ENCODE measurements at places on chromosomes 5 and 9. TPM values are rescaled to one million over a fixed set of nuclear protein-coding genes. Genes with fewer than 3 reads are reported as not detected.

DNA sequence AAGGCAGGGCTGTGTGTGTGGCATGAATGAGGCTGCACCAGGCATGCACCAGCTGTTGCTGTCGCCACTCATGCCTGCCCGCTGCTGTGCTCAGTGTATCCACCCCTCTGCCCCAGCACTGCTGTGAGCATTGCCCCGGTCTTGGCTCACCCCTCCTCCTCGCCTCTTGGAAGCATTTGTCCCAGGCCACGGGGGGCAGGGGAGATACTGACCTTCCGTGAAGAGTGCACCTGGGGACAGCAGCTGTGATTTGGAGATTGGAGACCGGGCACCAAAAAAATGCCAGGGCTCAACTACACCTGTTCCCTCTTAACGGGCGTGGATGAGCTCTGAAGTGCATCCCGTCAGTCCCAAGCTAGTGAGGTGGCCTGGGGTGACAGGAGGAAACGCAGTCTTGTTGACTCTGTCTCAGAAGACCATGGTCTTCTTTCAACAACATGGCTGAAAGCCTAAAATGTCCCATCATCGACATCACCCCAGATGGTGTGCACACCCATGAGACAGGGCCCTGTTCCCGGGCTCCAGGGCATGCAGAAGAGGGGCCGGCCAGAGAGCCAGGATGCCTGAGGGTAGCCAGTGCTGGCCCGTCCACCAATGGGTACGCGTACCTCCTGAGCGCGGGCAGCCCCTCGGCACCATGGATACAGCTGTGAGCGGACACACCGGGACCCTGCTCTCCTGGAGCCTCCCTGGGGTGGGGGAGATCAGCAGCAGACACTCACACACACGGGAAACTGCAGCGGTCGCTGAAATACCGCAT lies 115.8 kb downstream of the COL5A1 start:
- no peaks in the 10 kb centered on the region for H3K4me1 ChIP-seq
- no peak overlapping the region for H3K27ac ChIP-seq
- no peaks in the 10 kb centered on the region for H3K27me3 ChIP-seq
- no peaks in the 10 kb centered on the region for H3K36me3 ChIP-seq

DNA sequence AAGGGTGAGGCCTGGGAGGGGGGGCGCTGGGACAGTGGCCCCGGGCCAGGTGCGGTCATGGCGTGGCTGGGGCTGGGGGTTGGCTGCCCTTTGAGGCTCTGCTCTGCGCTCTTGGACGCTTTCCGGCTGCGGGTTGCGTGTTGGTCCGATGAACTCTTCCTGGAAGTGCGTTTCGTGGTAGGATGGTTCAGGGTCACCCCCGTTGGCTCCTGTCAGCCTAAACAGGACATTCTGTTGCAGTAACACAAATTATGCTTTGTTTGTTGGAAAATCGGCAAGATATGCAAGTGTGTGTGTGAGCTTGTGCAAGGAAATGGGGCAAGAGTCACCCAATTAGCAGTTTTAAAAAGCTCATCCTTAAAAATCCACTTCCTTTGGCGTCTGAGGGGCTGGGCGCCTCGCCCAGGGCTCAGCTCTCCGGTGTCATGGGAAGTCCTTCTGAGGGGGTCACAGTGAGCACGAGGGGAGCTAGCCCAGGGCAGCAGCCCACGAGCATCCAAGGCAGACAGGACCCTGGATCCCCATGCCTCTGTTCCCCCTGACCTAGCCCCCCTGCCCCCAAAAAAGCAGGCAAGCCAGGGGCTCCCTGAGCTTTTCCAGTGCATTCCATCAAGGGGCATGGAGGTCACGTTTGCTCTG lies 22.2 kb upstream of the RNU6ATAC start:
- no peak for DNase-seq
- no peak overlapping the region for H3K4me3 ChIP-seq
- H3K36me3 ChIP-seq = no peaks in the 10 kb centered on the region
- H3K27ac ChIP-seq = no peak overlapping the region
- H3K27me3 ChIP-seq = no peaks in the 10 kb centered on the region

GRCh38 chr5:74567411-74567995 lies 73.0 kb downstream of the ENC1 start:
- H3K27ac ChIP-seq = no peak overlapping the region
- no peak for DNase-seq
- H3K4me1 ChIP-seq = no peaks in the 10 kb centered on the region
- peaks cover 5% of the 10 kb centered on the region for H3K27me3 ChIP-seq
- H3K4me3 ChIP-seq = no peak overlapping the region
- H3K36me3 ChIP-seq = no peaks in the 10 kb centered on the region

Gene PCDHB6
- not detected for total RNA-seq

GRCh38 chr5:149796030-149796429 lies 65.9 kb downstream of the PPARGC1B start:
- DNase-seq = no peak
- no peak overlapping the region for H3K4me3 ChIP-seq
- no peaks in the 10 kb centered on the region for H3K27me3 ChIP-seq
- H3K36me3 ChIP-seq = no peaks in the 10 kb centered on the region
- no peaks in the 10 kb centered on the region for H3K4me1 ChIP-seq

Gene INVS
- 16.3 TPM for total RNA-seq

DNA sequence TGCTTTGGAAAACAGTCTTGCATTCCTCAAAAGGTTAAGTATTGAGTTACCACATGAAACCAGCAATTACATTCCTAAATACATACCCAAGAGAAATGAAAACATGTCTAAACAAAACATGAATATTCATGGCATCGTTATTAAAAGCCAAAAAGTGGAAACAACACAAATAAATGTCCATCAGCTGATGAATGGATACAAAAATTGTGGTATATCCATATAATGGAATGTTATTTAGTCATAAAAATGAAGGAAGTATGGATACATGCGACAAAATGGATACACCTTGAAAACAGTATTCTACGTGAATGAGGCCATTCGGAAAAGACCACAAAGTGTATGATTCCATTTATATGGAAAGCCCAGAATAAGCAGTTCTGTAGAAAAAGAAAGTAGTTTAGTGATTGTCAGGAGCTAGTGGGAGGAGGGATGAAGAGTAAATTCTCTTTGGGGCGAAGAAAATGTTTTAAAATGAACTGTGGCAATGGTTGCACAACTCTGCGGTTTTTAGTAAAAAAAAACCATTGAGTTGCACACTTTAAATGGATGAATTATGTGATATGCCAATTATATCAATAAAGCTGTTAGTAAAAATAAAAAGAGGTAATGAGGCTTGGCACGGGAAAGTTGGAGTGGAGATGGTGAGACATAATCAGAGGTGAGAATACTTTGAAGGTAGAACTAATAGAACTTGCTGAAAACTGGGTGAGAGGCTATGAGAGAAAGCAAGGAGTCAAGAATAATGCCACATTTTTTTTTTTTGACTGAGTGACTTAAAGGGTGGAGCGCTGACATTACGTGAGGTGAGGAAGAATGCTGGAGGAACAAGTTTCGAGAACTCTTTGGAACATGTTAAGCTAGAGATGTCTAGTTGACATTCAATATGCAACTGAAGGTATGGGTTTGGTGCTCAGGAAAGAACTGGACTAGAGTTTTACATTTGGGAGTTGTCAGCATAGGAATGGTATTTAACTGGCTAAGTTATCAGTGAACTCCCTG lies 194.9 kb upstream of the ZNF608 start:
- H3K36me3 ChIP-seq = peaks cover 1% of the 10 kb centered on the region
- no peak overlapping the region for H3K27ac ChIP-seq
- DNase-seq = no peak

GRCh38 chr5:81898403-81898802 lies 73.4 kb upstream of the ATG10 start:
- H3K27ac ChIP-seq = no peak overlapping the region
- no peaks in the 10 kb centered on the region for H3K27me3 ChIP-seq
- H3K4me3 ChIP-seq = no peak overlapping the region
- no peaks in the 10 kb centered on the region for H3K4me1 ChIP-seq
- H3K36me3 ChIP-seq = peaks cover 1% of the 10 kb centered on the region

DNA sequence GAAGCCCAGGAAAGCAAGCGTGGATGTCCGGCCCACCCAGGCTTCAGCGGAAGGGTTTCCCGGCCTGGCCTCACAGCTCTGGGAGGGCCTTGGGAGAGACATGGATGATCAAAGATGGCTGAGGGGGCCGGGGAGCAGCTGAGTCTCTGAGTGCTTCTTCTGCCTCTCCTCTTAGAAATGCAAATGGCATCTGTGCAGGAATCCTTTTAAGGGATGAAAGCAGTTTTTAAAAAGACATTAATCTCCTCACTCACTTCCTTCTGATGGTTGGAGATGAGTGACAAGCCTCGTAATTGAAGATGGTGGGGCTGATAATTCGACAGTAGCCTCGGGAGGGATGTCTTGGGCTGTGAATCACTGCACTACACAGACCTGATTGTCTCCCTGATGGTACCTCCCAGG lies 24.3 kb upstream of the PITX1 start:
- H3K4me1 ChIP-seq = no peaks in the 10 kb centered on the region
- DNase-seq = no peak
- no peak overlapping the region for H3K27ac ChIP-seq
- peaks cover 20% of the 10 kb centered on the region for H3K27me3 ChIP-seq
- no peaks in the 10 kb centered on the region for H3K36me3 ChIP-seq
- no peak overlapping the region for H3K4me3 ChIP-seq

Gene INSL4
- not detected for total RNA-seq

GRCh38 chr9:99103054-99103895 lies 1.6 kb upstream of the TGFBR1 start:
- no peaks in the 10 kb centered on the region for H3K27me3 ChIP-seq
- peak overlapping the region; percentile 83 for H3K27ac ChIP-seq
- H3K36me3 ChIP-seq = peaks cover 8% of the 10 kb centered on the region
- no peak for DNase-seq

- H3K36me3 ChIP-seq = no peaks in the 10 kb centered on the region
- no peak overlapping the region for H3K27ac ChIP-seq
- peaks cover 10% of the 10 kb centered on the region for H3K4me1 ChIP-seq
- DNase-seq = no peak
- no peaks in the 10 kb centered on the region for H3K27me3 ChIP-seq
Measured at GRCh38 chr9:76744336-76744735, 19.9 kb upstream of the PCA3 start.

GRCh38 chr5:131491749-131492148 lies 143.3 kb downstream of the RAPGEF6 start:
- no peak overlapping the region for H3K27ac ChIP-seq
- no peak overlapping the region for H3K4me3 ChIP-seq
- H3K36me3 ChIP-seq = peaks cover 47% of the 10 kb centered on the region
- H3K4me1 ChIP-seq = peaks cover 11% of the 10 kb centered on the region
- DNase-seq = no peak

DNA sequence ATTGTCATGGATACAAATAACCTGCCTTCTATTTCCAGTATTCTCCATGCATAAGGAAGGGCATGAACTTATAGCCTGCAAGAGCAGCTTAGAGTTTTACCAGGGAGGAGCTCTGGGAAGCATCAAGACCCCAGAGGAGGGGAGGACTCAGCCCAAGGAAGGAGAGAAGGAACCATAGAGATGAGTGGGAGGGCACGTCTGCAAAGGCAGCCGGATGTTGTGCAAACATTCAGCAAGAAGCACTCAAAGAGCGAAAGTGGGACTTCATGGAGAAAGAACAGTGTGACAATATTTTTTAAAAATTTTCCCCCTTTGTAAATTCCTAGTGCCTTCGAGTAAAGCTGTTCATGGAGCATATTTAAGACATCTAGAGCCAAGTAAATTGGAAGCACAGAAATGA lies 270.1 kb upstream of the PTGER4 start:
- peak overlapping the region; percentile 95 for H3K27ac ChIP-seq
- peak; percentile 45 for DNase-seq
- peaks cover 12% of the 10 kb centered on the region for H3K36me3 ChIP-seq
- H3K4me3 ChIP-seq = peak overlapping the region; percentile 74

- H3K4me3 ChIP-seq = no peak overlapping the region
- H3K4me1 ChIP-seq = no peaks in the 10 kb centered on the region
- no peaks in the 10 kb centered on the region for H3K27me3 ChIP-seq
- H3K36me3 ChIP-seq = peaks cover 1% of the 10 kb centered on the region
Measured at GRCh38 chr9:36051317-36051716, 14.6 kb downstream of the RECK start.

- H3K27ac ChIP-seq = no peak overlapping the region
- no peak for DNase-seq
- H3K4me3 ChIP-seq = no peak overlapping the region
- peaks cover 4% of the 10 kb centered on the region for H3K4me1 ChIP-seq
Measured at GRCh38 chr9:3856592-3856991, 330.8 kb upstream of the RFX3 start.

Gene MED27
- 41.0 TPM for total RNA-seq

GRCh38 chr5:134551901-134552300 lies 26.4 kb downstream of the JADE2 start:
- no peaks in the 10 kb centered on the region for H3K27me3 ChIP-seq
- no peak for DNase-seq
- peak overlapping the region; percentile 57 for H3K27ac ChIP-seq
- H3K4me1 ChIP-seq = peaks cover 45% of the 10 kb centered on the region

DNA sequence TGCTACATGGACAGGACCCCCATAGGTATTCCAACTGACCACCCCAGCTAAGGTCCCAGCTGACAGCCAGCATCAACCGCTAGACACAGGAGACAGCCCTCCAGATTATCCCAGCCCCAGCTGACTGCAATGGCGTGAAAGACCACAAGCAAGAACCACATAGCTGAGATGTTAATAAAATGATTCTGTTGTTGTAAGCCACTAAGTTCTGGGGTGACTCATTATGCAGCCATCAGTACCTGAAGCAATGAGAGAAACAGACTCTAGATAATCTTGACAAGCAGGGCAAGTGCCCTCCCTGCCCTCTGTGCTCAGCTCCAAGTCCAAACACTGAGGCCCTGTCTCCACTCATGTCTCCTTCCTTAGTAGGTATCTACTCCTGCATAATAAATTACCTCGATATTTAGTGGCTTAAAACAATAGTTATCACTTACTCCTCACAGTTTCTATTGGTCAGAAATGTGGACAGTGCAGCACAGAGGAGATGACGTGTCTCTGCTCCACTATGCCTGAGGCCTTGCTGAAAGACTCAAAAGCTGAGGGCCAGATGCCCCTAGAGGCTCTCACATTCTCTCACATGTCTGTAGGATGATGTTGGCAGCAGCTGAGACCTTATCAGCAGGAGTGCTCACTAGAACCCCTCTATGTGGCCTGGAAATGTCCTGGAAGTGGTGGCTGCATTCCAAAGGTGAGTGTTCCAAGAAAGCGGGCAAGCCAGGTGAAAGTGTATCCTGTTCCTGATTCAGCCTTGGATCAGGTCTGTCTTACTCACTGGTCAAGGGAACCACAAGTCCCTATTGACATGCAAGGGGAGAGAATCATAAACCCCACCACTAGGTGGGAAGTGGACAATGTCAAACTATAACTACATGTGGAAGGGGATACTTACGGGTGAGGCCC lies 2.5 kb downstream of the MGAT1 start:
- no peaks in the 10 kb centered on the region for H3K27me3 ChIP-seq
- H3K27ac ChIP-seq = peak overlapping the region; percentile 76
- H3K4me3 ChIP-seq = peak overlapping the region; percentile 94

Gene CEP72
- total RNA-seq = 32.4 TPM

DNA sequence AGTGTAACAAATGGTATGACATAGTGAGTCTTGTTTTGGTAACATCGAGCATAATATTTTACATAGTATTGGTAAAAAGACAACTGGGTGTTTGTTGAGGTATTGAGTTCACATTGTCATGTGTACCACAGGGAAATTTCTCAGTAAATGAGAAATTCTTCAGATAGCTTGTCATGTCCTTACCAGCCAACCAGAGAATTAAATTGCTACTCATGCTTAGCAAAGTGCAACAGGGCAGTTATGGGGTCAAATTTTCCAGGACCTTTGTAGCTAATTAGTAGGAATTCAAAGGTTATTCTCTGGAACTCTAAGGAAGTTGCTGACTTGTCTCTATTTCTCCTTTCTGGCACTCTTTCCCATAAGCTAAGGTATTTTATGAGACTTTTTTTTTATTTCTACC lies 595.7 kb downstream of the EFNA5 start:
- no peaks in the 10 kb centered on the region for H3K36me3 ChIP-seq
- no peak for DNase-seq
- no peaks in the 10 kb centered on the region for H3K27me3 ChIP-seq
- H3K27ac ChIP-seq = no peak overlapping the region

Gene PLAC8L1
- 0.37 TPM for total RNA-seq
